Stimulated activated CD8-positive, alpha-beta memory T cell treated with anti-CD3 and anti-CD28 coated beads, Interleukin-4, amount 100 ng/mL, for 1 hour (primary cell): ENCODE measurements at places on chromosomes 1 and 21.

DNA sequence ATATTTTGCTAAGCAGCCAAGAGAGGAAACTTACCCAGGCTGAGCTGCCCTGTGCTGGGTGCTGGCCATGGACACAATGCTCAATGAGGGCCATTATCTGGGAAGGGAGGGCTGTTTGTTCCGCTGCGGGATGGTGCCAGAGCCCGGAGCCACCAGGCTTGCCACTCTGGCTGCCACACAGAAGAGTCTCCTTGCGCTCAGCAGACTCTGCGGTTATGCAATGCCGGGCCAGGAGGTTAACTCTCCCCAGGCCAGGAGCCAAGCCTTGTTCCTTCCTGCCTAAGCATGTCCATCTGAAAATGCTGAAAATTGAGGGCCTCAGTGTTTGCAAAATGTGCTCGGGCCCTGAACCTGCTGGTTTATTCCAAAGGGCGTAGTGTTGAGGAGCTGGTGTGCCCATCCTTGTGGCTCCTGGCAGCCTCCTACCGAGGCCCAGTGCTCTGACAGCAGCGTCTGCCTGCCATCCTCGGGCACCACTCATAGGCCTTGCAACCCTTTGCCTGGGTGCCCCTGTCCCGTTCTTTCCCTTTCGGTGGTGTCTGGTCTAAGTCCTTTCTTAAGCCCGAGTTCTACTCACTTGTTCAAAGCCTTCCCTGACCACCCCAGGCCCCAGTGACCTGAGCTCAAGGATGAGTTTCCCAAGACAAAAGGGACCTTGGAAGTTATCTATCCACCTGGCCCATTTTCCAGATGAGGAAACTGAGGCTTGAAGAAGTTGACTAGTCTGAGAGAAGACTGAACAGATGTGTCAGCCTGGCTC lies 133.8 kb upstream of the EDN2 start:
- no peak for DNase-seq

- DNase-seq = no peak
Measured at GRCh38 chr1:180000575-180000974, 46.0 kb downstream of the CEP350 start.

GRCh38 chr1:235878082-235878811 lies 11.5 kb upstream of the LYST start:
- DNase-seq = no peak

DNA sequence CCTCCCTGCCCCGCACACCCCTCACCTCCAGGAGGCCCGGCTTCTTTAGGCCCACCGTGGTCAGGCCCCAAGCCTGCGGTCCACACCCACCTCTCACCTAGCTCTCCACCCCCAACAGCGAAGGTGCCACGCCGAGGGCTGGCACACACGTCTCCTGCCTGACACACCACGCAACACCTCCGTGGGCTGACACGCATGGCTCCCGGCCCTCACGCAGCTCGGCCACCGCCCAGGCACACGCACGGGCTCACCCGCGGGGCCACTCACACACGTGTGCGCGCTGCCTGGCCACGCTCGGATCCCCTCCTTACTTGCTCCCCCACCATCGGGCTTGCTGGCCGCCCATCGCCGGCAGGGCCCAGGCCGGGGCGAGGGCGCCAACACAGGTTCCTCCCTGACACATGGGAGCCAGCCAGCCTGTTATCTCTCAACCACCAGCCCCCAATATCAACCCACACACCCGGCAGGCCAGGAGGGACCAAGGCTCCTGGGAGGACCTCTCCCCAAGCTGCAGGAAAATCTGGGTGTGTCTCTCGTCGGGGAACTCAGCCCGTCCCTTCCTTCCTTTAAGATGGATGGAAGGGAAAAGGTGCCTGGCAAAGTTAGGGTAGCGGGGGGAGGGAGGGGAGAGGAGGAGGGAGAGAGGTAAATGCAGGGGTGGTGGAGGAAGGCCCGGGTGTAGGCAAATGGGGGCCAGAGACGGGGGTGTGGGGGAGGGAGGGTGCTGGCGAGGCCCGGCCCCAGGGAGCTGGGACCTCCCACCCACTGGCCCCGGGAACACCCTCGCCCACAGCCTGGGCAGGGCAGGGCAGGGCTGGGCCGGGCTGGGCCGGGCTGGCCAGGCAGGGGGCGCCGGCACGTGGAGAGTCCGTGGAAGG lies 546 bp downstream of the ELOVL1 start:
- no peak for DNase-seq

DNA sequence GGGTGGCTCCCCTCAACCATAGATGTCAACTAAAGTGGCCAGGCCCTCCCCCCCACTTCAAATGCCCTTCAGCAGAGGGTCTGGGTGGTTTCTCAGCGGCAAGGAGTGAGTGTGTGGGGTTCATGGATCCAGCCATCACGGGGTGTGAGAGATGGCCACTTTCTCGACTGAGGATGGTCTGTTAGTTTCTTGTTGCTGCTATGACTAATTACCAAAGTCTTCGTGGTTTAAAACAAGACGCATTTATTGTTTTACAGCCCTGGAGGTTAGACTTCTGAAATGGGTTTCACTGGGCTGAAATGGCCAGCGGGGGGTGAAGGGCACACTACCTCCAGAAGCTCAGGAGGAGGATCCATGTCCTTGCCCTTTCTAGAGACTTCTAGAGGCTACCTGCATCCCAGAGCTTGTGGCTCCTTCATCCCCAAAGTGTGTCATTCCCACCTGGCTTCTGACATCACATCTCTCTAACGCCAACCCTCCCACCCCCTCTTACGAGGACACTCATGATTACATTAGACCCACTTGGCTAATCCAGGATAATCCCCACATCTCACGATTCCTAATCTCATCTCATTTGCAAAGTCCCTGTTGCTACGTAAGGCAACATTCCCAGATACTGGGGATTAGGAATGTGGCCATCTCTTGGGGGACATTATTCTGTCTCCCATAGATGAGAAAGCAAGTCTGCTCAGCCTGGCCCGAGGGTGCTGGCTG lies 53.0 kb downstream of the EPHB2 start:
- no peak for DNase-seq

GRCh38 chr1:182698971-182699370 lies 14.6 kb upstream of the RGS8 start:
- DNase-seq = no peak
